Activated T-helper 17 cell treated with anti-CD3 and anti-CD28 coated beads, Interleukin-2, amount 50 U/mL, for 72 hours (primary cell): ENCODE measurements at places on chromosomes 3 and 15.

DNA sequence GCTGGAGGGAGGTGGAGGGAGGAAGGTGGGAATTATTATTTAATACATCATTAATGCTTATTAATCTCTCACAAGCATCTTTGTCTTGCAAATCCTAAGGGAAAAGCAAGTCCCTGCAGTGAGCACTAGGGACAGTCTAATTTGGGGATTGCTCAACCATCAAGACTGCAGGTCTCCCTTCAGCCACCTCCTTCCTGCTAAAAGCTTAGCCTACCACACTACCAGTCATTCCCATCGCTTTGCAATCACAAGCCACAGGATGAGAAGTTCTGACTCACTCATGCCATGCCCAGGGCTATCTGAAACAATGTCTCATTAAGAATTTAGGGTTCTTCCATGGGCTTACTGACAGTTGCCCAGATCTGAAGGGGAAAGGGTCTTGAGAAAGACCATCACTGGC, 51.0 kb upstream of the EIF1B start:
- ATAC-seq: peak; percentile 47

DNA sequence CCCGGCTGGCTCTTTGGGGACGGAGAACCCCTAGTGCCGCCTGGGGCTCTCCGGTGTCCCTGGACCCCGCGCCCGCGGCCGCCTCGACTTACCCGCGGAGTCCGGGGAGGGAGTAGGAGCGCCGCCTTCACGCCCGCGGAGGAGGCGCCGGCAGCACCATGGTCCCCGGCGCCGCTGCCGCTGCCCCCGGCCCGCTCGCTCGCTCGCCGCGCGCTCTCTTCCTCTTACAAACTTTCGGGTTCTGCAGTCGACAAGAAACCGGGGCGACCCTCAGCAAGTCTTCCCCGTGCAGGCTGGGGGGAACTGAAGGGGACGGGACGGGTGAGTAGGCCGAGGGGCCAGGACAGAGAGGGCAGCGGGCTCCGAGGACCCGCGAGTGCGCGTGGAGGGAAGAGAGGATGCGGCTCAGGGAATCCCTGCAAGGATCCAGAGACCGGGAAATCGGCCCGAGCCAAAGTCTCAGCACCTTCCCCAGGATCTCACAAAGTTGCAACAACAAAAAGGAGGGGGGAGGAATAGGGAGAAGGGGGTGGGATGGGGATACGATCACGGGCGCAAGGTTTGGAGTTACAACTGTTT, 2.0 kb downstream of the FOXP1 start:
- peak; percentile 34 for ATAC-seq

- no peak for ATAC-seq
Observed at GRCh38 chr3:118977671-118978392, 56.8 kb downstream of the IGSF11 start.

DNA sequence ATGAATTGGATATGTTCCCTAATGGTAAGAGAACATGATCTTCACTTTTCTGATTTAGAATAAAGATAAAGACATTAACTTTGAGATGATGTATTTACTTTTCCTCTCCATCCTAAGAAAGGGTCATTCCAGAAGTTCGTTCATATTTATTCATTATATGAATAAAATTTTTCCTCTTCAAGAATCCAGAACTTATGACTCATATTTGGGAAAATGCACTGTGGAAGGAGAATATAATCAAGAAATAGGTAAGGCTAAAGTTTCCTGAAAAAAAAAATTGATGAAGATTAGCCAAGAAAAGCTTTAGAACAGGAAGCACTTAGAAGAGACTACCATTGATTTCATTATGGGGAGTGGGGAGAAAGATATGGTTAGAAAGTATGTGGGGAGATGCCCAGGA, 36.5 kb upstream of the CBLB start:
- ATAC-seq: no peak

- no peak for ATAC-seq
Observed at GRCh38 chr15:38721568-38721945, 156.9 kb upstream of the RASGRP1 start.

DNA sequence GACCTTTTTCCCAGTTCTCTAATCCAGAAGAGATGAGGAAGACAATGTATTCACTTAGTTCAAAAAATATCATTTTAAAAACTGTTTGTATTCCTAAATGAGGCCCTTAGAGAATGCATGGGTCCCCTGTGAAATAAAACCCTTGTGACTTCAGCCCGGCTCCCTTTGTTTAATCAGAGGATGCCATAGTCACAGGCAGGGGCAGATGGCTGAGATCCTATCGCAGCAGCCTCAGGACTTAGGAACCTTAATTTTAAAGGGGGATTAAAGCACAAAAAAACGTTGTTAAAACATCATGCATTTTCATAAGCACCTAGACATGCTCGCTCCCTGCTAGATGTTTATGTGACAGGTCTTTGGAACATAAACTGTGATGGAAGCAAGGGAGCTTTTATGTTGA, 176.6 kb downstream of the IL20RB start:
- no peak for ATAC-seq

GRCh38 chr3:113105093-113105449, 106.3 kb upstream of the BOC start:
- ATAC-seq: no peak

GRCh38 chr3:112046599-112046998, 12.1 kb downstream of the TMPRSS7 start:
- ATAC-seq: no peak

DNA sequence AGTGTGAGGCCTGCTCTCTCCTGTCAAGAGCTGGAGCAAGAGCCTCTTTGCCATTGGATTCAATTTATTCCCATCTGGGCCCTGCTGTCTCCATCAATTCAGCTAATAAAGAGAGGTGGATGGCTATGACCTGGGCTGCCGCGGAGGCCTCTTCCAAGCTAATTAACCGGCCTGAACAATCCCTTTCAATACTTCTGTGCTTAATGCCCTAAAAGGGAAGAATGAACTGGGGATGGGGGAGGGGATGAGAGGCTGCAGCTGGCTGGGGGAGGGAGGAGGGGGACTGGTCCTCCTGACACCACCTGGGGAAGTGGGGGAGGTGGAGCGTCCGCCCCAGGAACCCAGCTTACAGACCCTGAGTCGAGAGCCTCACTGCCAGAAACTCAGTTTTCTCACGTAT, 33.4 kb upstream of the PRR23E start:
- ATAC-seq: no peak

DNA sequence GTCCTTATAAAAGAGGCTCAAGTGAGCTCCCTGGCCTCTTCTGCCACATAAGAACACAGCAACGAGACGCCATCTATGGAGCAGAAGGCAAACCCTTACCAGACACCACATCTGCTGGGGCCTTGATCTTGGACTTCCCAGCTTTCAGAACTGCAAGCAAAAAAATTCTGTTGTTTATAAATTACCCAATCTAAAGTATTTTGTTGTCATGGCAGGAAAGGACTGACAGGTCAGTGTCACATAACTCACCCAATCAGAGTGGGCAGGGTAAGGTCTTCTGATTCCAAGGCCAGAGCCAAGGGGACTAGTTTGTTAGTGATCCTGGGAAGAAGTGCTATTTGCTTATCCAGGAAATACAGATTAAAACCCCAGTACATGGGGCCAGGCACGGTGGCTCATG, 98.9 kb downstream of the HMG20A start:
- no peak for ATAC-seq

DNA sequence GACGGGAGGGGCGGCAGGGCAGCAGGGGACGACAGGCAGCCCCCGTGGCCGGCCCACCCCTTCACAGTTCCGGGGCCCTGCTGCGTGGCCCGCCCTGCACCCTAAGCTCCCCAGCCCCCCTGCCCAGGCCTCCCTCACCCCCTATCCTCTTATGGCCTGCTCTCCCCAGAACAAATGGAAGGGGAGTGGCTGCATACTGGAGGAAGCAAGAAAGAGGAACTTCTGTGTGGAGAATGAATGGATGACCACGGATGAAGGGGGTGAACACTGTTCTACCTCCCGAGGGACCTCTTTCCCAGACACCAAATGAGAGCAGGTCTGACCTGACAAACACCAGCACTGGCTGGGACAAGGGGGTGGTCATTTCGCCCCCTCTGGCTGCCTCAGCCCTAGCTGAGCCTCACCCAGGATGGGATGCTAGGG, 25.0 kb downstream of the SEC61A1 start:
- ATAC-seq: no peak

GRCh38 chr3:85801955-85802354, 843.2 kb downstream of the CADM2 start:
- ATAC-seq: no peak

DNA sequence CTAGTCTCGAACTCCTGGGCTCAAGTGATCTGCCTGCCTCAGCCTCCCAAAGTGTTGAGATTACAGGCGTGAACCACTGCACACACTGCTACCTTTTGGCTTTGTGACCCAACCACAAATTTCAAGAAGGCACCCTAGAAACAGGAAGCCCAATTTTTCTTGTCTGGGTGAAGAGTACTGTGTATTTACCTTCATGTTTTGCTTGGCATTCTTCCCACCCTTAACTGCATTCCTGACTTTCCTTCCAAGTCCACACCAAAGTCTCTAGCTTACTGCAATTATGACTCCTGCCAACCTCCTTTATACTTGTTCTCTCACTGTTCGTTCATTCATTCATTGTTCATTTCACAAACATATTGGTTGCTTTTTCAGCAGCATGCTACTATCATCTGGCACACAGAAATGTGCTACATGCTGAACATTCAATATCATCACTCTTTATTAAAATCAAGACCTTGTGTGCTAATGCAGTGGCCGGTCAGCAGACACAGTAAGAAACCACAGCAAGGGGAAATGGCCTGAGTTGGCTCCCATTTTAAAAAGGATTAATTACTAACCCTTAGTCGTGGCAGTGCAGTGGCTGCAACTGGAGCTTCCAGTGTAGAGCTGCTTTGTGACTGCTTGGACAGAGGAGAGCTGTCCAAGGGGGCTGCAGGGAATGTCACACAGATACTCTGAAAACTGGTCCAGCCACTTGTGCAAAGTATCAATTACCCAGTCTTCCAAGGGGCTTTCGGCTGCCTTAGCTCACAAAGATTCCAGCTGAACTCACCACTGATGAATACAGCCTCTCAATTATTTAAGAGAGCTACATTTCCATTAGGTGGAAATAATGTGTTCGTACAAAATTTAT, 94.0 kb downstream of the ETFA start:
- ATAC-seq: no peak

DNA sequence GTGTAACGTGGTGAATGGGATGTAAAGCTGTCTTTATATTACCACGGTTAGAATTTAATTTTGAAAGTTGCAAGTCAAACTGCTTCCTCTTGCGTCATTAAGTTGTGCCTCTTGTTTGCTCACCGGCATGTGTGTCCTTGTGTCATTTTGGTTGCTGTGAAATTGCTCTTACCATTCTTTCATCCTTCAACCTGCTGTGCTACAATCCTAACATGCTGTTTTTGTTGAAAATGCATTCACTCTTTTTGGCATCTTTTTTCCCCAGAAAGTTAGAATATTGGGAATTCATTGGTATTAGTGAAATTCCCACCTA, 164.7 kb downstream of the PGPEP1L start:
- no peak for ATAC-seq

DNA sequence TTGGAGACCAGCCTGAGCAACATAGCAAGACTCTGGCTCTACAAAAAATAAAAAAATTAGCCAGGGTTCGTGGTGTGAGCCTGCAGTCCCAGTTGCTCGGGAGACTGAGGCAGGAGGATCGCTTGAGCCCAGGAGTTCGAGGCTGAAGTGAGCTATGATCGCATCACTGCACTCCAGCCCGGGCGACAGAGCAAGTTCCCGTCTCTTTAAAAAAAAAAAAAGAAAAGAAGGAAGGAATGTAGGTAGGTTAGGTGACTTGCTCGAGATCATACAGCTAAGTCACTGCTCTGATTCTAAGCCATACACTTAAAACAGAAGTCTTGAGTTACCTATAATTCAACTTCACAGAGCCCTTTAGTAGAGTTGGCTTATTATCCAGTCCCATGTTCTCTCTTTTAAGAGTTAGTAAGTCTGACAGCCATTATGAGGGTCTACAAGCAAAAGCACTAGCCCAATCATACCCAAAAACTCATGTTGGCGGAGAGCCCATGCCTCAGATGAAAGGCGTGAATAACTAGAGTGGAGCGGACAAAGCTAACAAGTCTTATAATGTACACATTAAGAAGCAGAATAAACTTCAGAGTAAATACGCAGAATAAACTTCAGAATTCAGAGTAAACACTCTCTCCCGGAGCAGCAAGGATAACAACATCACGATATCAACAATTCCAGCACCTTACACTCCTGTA, 768 bp downstream of the AAGAB start:
- no peak for ATAC-seq
